ENCODE measurements at places on chromosomes 3 and 15.

DNA sequence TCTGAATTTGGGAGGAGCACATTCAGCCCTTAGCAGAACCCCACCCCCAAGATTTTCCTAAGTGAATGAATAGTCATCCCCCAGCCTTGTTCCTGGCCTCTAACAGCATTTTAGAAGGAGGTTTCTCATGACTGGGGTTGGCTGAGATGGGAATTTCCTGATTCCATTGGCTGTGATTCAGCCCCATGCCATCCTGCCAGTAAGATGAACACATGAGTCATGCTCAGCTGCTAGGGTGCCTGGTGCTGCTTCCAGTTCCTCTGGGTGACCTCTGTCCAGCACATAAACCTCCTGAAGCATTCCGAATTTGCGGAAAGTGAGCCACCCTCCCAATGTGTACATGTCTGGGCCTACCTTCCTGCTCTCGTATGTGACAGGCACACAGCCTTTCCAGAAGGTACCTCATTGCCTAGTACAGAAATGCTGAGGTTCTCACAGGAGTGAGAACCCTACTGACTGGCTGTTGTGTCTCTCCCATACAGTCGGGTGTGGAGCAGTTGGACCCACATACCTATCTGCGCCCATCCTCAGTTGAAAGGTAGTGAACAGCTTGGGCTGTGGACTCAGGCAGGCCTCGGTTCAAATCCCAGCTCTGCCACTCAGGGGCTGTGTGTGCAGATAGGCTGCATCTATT, 91.7 kb downstream of the APBA2 start:
- DNase-seq: no peak

- DNase-seq: no peak
Measured at GRCh38 chr15:70292076-70292760, 194.5 kb upstream of the TLE3 start.

DNA sequence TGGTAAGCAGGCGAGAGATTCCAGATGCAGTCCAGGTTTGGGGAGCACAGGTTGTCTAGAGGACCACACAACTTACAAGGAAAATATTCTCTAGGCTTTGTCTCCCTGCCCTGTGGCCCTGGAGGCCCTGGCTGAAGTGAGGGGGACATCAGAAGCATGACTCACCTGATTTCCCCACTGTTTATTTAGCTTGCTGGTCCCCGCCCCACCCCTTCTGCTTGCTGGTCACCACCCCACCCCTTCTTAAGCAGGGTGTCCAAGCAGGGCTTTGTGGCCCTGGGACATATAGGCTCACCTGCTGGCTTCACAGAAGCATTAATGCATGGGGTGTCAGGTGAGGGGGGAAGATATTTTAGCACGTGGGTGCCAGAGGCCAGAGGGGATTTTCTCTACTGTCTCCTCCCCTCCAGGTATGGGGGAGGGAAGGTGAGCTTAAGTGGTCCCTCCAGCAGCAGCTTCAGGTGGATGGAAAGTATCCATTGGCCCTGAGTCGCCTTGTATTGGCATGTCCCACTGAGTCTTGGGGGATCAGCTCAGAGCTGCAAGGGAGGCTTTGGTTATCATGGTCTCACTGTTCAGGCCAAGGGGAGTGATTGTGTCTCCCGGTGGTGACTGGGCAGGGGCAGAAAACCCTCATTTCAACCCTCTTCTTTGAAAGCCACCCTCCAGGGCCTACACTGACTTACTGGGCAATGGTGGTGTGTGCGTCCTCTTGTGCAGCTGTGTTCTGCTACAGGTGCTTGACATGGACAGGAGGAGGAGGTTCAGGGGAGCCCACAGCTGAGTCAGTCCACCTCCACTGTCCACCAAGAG, 49.8 kb downstream of the GASK1A start:
- no peak for DNase-seq

DNA sequence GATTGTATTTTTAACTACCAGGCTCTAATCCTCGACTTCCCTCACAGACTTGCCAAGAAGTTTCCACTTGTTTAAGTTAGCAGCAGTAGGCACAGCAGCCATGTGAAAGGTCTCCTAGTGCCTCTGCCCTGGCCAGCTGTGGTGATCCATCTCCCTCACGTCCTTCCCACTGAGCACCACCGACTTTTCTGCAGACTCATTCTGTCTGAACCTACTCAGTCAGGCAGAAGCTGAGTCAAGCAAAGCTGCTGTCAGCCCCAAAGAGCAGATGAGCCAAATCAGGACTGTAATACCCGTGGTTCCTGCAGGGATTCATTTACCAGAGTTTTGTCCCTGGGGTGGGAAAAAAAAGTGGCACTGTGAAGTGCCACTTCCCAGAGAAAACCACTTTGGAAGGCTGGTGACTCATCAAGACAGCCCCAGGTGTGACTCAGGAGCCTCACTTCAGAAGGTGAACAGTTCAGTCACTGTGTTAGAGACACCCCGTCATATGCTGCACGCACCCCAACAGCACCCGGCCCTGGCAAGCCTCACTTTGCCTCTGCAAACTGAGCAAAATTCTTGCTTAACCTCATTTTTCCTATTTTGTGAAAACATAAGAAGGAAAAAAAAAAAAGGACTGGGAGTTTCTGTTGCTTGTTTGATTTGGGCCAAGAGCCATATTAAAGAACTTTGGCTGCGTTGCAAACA, 76.0 kb downstream of the WWTR1 start:
- no peak for DNase-seq

Measured in GM19239 (cell line).